Left hindlimb (tissue), 1 donor: ENCODE measurements at places on chromosomes 5 and 9.
A peak's percentile ranks its signal among the peaks of the same experiment; 100 is the strongest.

- no peak for DNase-seq
These were observed 274.1 kb upstream of the TMEM161B start for GRCh38 chr5:88542786-88543185.

GRCh38 chr9:120755810-120756434 is 37.3 kb downstream of the FBXW2 start:
- DNase-seq: peak; percentile 56

DNA sequence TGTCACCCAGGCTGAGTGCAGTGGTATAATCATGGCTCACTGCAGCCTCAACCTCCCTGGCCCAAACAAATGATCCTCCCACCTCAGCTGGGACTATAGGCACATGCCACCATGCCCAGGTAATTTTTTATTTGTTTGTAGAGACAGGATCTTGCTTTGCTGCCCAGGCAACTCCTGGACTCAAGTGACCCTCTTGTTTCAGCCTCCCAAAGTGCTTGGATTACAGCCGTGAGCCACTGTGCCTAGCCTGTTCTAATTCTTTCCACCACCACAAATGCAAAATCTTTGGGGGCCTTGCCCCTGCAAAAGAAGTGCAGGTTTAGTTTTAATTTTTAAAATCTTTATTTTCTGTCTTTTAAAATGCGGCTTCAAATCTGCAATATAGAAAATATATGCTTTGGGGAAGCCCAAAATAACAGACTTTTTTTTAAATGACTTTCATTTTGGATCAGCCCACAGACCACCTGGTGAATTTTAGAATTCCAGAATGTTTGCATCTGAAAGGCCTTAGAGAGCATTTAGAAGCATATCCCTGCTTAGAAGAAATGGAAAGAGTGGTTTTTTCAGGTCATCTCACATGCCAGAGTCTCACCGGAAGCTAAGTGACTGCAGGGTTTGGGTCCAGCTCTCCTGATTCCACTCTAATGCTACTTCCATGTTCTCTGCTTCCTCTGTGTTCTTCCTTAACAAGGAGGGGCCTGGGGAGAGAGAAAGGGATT is 111.4 kb upstream of the FER start:
- DNase-seq: no peak

DNA sequence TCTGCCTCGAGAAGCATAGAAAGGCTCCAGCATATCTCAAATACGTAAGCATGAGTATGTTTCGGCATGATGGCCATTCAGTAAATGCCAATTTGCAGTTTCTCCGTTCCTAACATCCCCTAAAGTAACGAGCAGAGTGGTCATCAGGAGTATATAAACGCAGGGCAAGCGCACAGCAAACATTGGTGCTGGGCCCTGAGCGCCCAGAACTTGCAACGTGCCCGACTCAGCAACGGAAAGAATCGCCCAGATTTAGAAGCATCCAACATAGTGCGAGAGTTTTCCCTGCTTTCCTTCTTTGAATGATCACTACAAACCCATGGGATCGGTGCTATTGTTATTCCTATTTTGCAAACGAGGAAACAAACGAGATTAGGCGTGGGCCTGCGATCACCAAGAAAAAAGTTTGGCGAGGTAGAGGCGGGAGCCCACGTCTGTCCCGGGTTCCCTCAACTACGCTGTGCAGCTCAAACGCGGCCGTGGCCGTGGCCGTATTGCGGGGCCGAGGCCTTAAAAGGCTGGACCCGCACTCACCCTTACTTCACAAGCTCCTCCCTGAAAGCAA is 505 bp downstream of the RPS14 start:
- no peak for DNase-seq

DNA sequence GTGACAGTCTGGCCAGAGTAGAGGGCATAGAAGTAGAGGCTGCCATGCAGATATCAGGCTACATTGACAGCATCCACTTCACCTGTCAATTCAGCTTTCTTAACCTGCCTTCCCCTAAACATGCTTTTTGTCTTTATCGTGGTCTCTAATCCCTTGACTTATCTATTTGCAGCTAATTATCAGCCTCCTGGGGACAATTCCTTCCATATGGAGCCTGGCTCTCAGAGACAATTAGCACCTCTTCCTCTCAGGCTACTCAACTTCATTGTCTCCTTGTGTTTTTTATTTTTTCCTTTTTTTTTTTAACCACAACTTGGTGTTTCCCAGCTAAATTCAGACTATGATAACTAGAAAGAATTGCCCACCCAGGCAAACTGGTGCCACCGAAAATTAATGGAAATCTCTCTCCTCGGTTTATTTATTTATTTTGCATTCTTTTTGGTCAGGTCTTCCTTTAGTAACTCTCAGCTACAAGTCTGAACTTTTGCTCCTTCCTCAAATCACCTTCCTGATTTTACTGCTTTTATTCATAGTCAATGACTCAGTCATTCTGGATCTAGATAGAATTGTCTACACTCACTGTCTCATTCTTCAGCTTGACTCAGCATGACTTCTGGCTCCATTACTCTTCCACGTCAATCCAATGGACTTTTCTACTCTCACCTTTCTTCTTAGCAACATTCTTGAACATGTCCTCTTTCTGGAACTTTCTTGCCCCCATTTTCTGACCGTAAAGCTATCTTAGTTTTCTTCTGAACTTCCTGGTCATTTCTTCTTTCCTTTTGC is 63.0 kb upstream of the BASP1 start:
- DNase-seq: no peak

GRCh38 chr5:100901821-100902341 is 1.2 kb downstream of the ST8SIA4 start:
- peak; percentile 67 for DNase-seq

DNA sequence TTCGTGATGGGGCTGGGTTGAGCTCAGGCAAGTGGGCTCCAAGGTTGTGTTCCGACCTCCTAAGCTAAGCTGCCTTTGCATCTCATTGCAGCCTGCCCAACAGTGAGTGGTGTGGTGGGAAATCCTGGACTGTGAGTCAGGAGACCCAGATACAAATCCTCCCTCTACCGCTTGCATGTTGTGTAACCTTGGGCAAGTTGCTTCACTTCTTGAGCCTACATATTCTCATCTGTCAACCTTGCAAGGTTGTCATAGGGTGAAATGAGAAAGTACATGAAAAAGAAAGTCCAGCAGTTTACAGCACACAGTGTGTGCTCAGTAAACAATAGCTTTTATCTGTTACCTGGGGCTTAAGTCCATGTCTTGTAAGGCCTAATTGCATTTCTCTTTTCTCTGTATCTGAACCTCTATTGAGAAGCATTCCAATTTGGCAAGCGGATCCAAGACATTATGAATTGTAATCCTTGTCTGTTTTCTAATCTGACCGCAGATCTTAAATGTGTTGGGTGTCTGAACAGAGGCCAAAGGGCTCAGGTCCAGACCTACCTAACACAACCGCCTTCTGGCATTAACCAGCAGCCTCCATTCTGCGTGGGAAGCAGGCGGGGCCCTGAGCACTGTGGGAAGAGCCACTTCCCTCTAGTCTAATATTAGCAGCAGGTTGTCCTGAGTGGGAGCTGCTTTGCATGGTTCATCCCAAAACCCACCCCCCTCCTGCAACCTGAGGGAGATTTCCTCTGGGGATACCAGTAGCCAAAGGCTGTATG is 1.8 kb upstream of the GALNT12 start:
- no peak for DNase-seq

DNA sequence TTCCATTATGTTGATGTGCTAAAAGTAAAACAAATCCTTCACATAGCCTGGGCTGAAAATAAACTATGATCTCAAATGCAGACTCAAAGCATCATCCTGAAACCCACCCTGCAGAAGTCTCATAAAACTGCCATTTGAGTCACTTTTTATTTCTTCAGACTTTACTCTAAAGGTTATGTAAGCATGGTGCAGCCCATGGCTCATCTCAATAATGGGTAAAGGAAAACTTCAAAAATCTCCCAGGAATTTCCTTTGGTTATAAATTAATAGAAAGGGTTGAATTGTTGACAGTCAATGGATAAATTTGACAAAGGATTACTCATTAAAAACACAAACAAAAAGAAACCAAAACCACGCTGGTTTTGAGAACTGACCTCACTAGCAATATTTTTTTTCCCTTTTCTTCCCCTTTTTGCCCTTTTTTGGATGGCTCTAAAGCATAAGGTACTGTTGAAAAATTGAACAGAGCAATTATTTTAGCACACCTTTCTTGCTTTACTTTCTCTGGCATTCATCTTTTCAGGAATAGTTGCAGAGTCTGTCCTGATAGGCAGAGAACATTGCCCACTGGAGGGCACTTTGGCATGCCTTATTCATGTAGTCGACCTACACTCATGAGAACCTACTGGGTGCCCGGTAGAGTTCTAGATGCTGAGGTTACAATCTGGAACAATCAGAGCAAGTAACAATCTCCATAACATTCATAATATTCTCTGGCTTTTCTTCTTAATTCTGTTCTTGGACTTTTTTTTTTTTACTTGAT is 191.4 kb downstream of the TMEM167A start:
- no peak for DNase-seq

DNA sequence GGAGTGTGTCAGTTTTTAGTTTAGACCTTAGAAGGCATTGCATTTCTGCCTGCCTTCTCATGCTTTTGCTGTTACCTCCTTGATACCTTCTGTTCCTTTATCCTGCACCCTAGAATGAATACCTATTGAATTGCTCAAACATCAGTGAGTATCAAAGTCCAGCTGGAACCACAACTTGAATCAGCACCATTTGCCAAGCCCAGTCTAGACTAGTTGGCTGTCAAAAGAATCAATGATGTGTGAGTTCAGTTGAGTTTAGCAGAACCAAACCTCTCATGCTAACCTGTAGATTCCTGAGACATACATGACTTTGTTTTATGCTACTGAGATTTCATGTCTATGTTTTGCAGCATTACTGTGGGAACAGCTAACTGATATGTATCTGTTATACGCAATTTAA is 116.6 kb downstream of the FAM170A start:
- DNase-seq: no peak

DNA sequence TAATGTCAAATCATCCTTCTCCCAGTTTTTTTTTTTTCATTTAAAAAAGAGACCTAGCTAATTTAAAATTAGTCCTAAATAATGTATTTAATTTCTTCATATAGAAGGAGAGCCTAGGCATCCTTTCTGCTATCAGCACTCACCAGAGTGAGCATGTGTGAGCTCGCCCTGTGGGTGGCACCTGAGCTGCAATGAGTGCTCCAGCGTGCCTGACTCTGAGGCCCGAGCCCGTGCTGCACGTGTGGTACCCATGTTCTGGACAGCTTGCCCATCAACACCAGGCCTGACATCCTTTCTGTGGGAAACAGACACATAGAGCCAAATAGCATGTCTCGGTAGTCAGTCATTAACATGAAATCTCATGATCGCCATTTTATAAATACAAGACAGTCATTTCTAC is 381.4 kb downstream of the DTWD2 start:
- DNase-seq: no peak

DNA sequence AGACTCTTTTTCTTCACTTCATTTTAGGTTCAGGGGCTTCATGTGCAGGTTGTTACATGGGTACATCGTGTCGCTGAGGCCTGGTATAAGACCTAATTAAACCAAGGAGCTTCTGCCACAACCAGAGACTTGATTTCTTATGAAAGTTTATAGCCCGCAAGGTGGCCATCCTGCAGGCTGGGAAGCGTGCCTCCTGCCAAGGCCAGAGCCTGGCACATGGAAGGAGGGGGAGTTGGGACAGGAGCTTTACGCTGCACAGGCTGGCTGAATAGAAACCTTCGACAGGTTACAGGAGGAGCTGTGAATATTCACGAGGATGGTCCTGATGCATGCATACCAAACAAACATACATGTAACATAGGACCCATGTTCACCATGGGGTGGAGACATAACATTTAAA is 50.1 kb upstream of the SIMC1 start:
- no peak for DNase-seq

DNA sequence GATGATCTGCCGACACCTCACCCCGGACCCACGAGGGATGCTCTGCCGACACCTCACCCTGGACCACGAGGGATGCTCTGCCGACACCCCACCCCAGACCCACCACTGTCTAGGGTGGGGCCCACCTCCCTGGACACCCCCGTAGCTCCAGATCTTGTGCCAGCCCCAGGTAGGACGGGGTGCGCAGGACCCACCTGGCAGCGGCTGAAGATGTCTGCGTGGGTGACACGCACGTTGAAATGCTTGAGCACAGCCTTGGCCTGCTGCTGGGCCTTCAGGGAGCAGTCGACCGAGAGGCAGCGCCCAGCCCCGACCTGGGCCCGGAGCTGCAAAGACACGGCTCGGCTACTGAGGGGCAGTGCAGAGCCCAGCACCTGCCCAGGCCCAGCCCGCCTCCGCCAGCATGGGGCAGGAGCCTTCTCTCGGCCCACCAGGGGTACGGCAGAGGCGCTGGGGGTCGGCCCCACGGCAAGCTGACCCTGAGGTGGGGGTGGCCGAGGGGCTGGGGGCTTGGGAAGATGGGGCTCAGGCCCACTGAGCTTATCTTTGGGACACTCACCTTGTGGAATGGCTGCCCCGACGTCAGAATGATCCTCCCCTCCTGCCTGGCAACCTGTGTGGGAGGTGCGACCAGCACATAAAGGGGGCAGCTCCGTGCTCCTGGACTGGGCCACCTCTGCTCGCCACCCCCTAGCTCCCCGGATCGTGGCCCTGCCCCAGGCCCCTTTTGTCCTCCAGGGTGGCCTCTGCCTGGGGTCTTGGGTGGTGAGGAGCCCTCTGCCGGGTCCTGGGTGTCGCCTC is 21.7 kb upstream of the NRARP start:
- no peak for DNase-seq

GRCh38 chr9:22643541-22643940 is 196.9 kb downstream of the DMRTA1 start:
- DNase-seq: no peak

- no peak for DNase-seq
These were observed 217.0 kb downstream of the GAS1 start for GRCh38 chr9:86730163-86730928.

- no peak for DNase-seq
These were observed 169.0 kb downstream of the DAB2IP start for GRCh38 chr9:121820286-121821005.

- DNase-seq: no peak
These were observed 608.6 kb upstream of the DAB2 start for GRCh38 chr5:40033411-40033810.

GRCh38 chr5:5164163-5164562 is 24.0 kb downstream of the ADAMTS16 start:
- DNase-seq: no peak

DNA sequence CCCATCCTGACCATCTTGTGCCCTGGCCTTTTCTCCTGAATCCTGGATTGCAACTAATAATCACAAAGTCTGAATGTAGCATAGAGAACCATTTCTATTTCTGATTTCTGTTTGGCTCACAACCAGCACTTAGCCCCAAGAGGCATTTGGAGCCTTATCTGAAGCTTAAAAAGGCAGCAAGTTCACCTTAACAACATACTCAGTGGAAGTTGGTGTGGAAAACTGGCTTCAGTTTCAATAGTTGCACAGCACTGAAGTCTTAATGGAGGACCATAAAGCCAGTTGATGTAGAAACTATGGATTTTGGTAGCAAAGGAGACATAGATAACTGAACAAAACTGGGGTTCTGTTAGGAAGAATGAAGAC is 574.1 kb downstream of the PSAT1 start:
- DNase-seq: no peak

- DNase-seq: no peak
These were observed 49.7 kb downstream of the WWC1 start for GRCh38 chr5:168341178-168341577.
